ENCODE measurements at places on chromosomes 3 and 15.

- no peak for DNase-seq
Measured at GRCh38 chr3:45409921-45410320, 21.5 kb downstream of the LARS2 start.

GRCh38 chr3:152646004-152646403 lies 188.9 kb upstream of the P2RY1 start:
- DNase-seq: no peak

- DNase-seq: no peak
Measured at GRCh38 chr3:32381922-32382321, 9.7 kb upstream of the CMTM7 start.

GRCh38 chr3:98823791-98824190 lies 60.7 kb downstream of the ST3GAL6 start:
- no peak for DNase-seq

GRCh38 chr3:101038393-101038792 lies 45.2 kb upstream of the ABI3BP start:
- no peak for DNase-seq

GRCh38 chr15:48354694-48355303 lies 23.6 kb downstream of the DUT start:
- no peak for DNase-seq

GRCh38 chr3:48851407-48851806 lies 3.7 kb upstream of the PRKAR2A start:
- DNase-seq: no peak

- peak; percentile 41 for DNase-seq
Measured at GRCh38 chr3:16842272-16843270, 42.2 kb upstream of the PLCL2 start.

DNA sequence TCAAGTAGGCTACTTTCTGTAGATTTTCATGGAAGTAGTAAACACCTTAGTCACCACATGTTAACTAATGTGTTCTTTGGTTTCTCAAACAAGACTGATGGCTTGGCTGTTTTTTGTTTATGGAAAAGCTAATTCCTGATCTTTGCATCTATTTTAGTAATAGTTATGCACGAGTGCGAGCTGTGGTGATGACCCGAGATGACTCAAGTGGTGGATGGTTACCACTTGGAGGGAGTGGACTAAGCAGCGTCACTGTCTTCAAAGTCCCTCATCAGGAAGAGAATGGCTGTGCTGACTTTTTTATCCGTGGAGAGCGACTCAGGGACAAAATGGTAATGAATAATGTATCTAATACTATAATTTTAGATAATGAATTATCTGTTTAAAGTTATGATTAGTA lies 46.6 kb downstream of the SPRED1 start:
- no peak for DNase-seq

DNA sequence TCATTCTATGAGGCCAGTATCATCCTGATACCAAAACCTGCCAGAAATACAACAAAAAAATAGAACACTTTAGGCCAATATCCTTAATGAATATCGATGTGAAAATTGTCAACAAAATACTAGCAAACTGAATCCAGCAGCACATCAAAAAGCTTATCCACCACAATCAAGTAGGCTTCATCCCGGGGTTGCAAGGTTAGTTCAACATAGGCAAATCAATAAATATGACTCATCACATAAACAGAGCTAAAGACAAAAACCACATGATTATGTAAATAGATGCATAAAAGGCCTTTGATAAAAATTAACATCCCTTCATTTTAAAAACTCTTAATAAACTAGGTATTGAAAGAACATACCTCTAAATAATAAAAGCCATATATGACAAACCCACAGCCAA lies 403.2 kb upstream of the AZI2 start:
- no peak for DNase-seq

DNA sequence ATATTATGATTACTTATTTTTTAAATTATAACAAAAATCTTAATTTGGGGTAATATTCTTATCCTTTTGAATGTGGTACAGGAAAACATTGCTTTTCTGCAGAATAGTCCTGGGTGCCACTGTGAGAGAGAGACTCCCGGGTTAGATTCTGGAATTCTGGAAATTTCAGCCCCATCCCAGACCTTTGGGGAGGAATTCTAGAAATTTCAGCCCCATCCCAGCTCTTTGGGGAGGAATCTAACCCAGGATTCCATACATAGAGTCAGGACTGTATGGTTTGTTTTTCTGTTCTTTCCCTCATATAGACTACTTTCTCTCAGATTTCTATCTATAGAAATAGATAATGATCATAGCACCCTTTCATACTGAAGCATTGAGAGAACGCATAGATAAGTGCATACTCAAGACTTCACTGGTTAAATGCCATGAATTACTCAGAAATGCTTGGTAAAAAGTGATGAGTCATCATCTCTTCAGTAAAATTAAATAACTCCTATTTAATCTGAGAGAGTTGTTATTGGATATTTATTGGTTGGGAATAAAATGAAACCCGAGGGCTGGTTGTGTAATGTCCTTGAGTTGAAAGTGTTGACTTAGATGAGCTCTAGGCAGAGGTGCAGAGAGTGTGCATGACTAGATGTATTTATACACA lies 8.3 kb downstream of the EIF2AK4 start:
- no peak for DNase-seq

DNA sequence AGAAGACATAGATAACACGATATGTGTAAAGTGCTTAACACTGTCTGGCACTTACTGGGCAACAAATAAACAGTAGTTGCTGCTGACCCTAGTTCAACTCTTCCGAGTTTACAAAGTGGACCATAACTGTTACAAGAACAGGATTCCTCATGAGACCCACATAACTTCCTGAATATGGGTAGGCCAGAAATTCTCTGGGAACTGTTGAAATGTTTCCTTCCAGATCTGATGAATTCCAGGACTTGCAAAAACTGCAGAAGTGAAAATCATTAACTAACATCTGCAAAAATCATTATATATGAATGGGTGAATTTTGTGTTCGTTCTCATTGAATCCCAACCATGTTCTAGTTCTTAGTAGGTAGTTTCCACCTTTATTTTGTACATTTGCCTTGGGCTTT lies 181.7 kb upstream of the MME start:
- no peak for DNase-seq

GRCh38 chr3:143366672-143367071 lies 247.1 kb downstream of the CHST2 start:
- no peak for DNase-seq

DNA sequence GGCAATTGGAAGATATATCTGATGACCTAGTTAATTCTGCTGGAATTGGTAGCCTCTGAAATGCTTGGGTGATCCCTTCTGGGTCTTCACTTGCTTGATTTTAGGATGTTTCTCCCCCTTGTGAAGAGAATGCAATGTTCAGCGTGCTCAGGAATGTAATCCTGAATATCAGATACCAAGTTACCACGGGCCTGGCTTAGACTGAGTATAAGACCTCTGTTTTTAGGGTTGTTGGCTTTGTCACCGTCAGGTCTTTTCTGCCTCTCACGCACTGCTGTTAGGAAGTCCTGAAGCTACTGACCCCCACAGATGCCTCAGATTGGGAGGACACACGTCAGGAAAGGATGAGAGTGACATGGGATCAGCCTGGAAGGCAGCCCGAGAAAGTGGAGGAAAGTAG lies 198.5 kb downstream of the CDIN1 start:
- DNase-seq: no peak

DNA sequence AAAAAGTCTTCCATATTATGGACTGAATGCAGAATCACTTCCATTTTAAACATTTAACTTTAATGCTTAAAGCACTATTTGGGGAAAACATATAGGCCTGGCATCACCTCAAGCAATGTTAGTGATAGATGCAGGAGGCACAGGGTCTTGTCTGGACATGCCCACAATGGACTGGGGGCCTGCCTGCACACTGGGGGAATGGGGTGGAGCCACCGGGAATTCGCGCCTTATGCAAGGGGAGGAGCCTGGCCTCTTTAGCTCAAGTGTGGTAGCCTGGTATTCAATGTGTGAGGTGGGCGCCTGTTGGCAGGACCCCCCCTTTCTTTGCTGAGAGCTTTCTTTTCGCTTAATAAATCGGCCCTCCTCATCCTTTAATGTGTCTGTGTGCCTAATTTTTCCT lies 29.9 kb downstream of the ACKR4 start:
- no peak for DNase-seq

DNA sequence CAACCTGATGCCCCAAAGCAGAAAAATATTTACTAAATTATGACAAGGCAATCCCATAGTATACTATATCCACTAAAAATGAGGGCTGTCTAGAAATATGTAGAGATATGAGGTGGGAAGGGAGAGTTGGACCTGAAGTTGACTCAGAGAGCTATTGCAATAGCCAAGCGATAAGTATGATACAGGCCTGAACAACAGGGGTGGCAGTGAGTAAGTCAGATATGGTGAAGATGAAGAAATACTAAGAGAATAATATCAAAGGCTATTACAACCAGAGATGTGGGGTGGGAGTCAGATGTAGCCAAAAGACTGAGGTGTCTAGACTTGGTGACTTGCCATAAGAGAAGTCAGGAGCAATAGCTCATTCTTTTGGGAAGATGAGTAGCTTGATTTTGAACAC lies 9.2 kb downstream of the HSPBAP1 start:
- DNase-seq: no peak

- DNase-seq: no peak
Measured at GRCh38 chr3:130671545-130672312, 74.9 kb downstream of the PIK3R4 start.

- DNase-seq: no peak
Measured at GRCh38 chr3:52293491-52294319, 6.1 kb downstream of the GLYCTK start.

DNA sequence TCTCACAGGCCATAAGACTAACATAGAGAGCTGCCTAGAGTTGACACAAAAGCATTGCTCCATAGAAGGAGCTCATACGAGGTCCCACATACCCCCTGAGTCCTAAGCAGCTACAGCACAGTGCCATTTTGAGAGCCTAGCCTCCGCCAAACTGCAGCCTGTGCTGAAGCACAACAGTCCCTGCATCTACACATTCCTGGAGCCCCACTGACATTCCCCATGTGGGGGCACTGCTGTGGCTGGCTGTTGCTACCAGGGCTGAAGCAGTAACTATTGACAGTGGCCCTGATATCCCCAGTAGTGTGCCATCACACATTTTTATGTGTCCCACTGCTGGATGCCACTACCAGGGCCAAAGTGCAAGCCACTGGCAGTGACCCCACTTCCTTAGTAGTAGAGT lies 80.3 kb downstream of the CERS3 start:
- DNase-seq: no peak

GRCh38 chr3:37250435-37250834 lies 76.1 kb upstream of the LRRFIP2 start:
- no peak for DNase-seq

DNA sequence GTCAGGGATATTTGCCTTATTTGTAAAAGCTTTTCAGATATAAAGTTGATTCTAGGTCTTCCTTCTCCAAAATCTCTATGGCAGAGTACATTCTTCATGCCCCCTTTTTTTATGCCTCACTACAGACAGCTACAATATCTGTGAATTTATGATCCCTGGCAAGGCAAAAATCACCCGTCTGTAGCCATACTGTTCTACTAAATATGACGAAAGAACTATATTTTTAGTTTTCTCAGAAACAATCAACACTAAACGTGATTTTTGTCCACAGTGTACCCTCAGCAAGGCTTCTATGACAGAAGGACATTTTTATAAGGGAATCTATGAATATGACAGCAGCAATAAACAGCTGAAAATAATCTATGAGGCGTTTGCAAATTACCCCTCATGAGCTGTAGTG lies 12.7 kb downstream of the LRTM1 start:
- DNase-seq: no peak

- no peak for DNase-seq
Measured at GRCh38 chr3:125381743-125382142, 6.6 kb upstream of the ZNF148 start.

- no peak for DNase-seq
Measured at GRCh38 chr15:49530092-49530491, 90.5 kb downstream of the FAM227B start.

DNA sequence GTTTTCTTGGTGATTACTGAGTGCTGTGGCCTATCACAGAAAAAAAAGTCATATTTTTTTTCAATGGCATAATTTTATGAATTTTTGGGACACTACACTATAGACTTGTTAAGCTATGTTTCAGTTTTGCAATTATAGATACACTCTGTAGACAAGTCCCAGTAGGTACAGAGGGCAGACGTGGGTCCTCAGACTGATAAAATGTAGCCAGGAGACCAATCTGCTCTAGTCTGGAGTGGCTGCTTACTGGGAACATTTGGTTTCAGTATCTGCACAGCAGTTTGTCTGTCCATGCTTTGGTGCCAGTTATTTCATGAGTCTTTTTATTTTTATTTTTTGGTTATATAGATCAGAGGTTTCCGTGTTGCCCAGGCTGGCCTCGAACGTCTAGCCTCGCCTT lies 313.4 kb upstream of the LRRFIP2 start:
- no peak for DNase-seq

- DNase-seq: no peak
Measured at GRCh38 chr3:151859233-151859673, 14.2 kb upstream of the SUCNR1 start.

GRCh38 chr3:127565711-127566110 lies 24.8 kb downstream of the TPRA1 start:
- no peak for DNase-seq

- DNase-seq: no peak
Measured at GRCh38 chr15:91125162-91125561, 25.1 kb downstream of the SV2B start.

DNA sequence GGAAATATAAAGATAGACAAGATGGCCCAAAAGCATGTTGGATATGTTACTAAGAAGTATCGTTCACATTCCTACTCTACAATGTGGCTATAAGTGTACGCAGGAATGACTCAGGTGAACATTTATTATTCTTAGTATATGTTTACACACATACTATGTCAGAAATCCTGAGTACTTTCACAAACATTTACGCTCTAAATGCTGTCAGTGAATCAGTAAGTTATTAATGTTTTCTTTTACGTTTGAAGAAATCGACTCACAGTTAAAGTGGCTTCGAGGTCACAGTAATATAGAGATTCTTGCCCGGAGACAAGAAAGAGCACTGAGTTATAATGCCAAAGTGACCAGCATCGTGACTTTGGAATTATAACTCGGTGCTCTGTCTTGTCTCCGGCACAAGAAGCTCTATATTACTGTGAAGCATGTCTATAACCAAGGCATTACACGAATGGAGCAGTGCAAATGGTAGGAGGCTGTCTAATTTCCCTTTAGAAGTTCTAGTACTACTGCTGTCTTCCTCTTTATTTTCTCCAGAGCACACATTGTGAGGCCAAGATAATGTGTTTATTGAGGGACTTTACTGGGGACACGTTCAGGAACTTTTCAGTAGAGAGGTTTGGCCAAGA lies 61.8 kb upstream of the P3H2 start:
- no peak for DNase-seq

DNA sequence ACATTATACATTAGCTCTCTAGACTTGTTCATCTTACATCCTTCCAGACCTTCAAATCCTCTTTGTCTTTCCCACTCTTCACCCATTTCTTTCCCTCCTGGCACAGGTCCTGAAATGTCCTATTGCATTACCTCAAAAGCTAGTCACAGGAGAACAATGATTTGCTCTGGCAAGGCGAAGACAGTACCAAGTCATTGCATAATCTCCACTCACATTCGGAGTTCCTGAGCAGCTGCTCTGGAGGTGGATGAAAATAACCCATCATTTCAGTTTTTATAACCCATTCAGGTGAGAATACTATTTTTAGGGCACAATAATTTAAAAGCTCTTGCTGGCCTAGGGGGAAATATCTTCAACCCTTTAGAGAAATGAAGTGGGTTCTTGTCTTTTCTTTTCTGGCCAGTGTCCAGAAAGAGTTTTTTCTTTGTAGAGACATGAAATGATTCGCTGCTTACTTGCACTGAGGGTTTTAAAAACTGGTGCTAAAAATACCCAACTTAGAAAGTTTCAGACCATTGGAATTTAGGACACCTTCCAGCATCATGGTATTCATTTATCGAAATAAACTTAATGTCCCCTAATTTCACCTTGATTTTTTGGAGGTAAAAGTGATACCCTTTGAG lies 23.4 kb upstream of the DYNC1LI1 start:
- no peak for DNase-seq
